ENCODE measurements at places on chromosomes 5 and 9.
A peak's percentile ranks its signal among the peaks of the same experiment; 100 is the strongest.

- no peak for DNase-seq
These were observed 96.1 kb downstream of the MRPL36 start for GRCh38 chr5:1703352-1704050.

DNA sequence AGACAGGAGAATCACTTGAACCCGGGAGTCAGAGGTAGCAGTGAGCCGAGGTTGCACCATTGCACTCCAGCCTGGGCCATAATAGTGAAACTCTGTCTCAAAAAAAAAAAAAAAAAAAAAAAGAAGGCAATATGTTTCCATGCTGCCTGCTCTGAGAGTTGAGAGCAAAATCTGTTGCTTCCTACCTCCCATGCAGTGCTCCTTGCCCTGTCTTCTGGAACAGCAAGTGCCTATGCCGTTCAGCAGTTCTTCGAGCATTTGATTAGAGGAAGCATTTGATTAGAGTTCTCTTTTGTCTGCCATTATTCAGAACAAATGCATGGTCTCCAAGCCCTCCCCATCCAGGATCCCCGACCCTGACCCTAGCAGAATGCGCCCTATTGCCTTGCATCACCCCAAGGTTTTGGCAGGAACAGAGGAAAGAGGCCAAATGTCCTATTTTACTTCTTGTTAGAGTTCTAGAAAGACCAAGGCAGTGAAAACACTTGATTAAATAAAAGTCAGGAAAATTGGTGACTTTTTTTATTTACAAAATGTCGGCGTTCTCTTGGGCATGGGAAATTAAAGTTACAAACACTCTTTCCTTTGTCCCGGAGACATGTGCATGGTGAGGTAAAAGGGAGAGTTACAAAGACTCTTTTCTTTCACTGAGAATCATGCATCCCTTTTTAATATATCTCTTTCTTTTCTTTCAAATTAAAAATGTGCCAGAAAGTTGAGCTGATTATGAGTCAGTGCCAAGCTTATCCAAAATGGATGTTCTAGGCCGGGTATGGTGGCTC, 27.8 kb upstream of the FSD1L start:
- DNase-seq = no peak

GRCh38 chr5:65951330-65951729, 25.0 kb downstream of the ERBIN start:
- no peak for DNase-seq

- no peak for DNase-seq
These were observed 43.6 kb upstream of the ZBTB43 start for GRCh38 chr9:126761274-126761673.

DNA sequence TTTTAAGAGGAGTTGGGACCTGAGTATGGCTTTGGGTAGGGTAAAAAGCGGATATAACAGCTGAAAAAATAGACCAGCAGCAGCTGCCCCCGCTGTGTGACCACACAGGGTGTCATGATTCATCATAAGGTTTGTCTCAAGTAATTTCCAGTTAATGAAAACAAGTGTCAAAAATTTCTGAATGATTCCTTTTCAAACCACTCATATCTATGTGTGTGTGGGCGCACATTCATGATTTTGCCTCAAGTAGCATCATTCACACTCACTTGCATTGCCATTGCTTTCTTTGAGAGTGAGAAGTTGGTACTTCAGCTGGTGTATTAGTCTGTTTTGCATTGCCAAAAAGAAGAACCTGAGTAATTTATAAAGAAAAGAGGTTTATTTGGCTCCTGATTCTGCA, 12.1 kb upstream of the TNFAIP8 start:
- no peak for DNase-seq

DNA sequence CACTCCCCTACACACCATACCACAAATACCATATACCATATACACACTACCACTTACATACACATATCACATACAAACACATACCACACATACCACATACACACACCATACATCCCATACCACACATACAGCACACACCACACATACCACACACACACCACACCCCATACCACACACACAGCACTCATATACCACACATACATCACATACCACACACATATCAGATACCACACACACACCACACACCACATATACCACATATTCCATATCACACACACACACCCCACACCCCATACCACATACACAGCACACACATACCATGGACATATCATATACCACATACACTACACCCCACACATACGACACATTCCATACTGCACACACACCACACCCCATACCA, 276.6 kb downstream of the GADD45G start:
- DNase-seq = no peak

- no peak for DNase-seq
These were observed 9.7 kb downstream of the SPATA9 start for GRCh38 chr5:95673081-95673480.

- no peak for DNase-seq
These were observed 43.5 kb upstream of the COL15A1 start for GRCh38 chr9:98900244-98900643.

GRCh38 chr9:114906922-114907571, 23.3 kb downstream of the TNFSF8 start:
- no peak for DNase-seq

DNA sequence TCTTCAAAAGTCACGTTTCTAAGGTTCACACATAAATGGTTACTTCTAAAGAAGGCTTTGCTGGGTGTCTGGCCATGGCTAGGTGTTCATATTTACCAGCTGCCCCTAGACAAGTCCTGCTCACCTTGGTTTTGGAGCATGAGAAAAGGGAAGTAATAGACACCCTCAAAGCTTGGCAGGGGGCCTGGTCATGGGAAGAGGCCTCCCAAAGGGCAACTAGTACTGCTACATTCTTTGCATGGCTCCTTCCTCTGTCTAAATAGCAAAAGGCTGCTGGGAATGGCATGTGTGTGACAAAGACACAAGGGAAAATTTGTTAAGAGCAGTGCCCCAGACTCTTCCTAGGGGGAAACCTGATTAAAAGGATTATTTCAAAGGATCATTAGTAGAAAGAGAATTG, 93.4 kb downstream of the NRG2 start:
- no peak for DNase-seq

GRCh38 chr5:94396687-94397086, 221.7 kb downstream of the KIAA0825 start:
- no peak for DNase-seq

GRCh38 chr5:95149387-95149786, 135.5 kb downstream of the MCTP1 start:
- no peak for DNase-seq

GRCh38 chr9:90965226-90966030, 163.8 kb downstream of the SYK start:
- DNase-seq = no peak

- DNase-seq = no peak
These were observed 41.9 kb downstream of the TMEM252 start for GRCh38 chr9:68498816-68499215.

- peak; percentile 47 for DNase-seq
These were observed 725 bp downstream of the NDUFB6 start for GRCh38 chr9:32571969-32572899.

- DNase-seq = no peak
These were observed 30.5 kb upstream of the NKD2 start for GRCh38 chr5:978054-978453.

DNA sequence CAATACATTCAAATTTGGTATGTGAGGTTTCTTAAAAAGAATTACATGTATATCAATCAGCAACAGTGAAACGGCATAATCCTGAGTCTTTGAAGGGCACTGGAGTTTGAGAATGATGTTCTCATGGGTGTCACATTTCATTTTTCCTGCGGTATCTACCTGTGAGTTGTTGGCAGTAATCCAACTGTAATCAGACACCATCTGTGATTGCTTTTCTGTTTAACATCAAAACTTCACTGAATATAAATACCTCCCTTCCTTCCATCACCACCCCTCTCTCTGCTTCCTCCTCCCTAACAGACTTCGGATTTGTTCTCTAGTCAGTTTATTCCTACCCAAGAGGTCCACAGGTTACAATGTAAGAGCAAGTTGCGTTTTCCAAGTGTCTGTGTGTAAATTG, 275.2 kb upstream of the PCSK5 start:
- no peak for DNase-seq

DNA sequence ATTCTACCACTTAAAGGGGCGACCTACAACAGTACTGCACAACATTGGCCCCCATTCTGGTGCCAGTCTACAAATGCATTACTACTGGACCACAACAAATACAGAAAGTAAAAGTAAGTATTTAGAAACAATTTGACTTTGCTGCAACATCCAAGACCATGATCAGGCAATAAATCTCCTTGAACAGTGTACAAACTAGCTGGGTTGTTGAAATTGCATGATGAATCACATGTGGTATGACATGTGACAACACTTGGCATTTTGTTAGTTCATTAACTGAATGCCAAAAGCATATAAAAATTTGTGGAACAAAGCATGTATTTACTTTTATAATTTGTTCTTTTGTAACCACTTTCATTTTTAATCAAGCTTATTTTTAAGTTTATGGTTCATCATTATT, 270.5 kb downstream of the NFIB start:
- DNase-seq = no peak

GRCh38 chr5:76333571-76333970, 69.5 kb upstream of the IQGAP2 start:
- no peak for DNase-seq

DNA sequence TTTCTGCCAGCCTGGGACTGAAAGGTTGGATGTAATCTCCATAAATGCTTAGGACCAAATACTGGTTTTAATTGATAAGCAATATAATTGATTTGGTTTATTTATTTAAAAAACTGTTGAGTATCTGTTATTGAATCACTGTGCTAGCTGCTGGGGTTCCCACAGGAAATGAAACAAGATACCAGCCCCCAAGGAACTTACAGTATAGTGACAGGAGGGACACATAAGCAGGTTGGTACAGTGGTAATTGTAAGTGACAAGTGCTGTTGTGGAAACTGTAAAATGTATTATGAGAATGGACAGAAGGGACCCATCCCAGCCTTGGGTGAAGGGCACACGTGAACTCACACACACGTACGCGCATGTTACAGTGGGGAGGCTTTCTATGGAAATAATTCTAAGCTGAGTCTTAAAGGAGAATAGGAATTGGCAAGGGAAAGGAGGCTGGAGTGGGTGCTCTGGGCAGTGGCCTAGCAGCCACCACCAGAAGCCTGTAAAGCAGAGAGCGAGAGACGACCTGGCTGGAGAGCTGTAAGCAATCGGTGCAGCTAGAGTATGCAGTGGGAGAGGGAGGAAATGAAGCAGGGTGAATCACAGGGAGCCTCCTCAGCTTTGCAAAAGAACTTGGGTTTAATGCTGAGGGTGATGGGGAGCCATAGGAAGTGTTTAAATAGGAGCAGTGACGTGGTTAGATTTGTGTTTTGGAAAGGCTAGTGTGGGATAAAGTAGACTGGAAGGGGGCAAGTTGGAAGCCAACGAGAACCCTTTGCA, 39.3 kb downstream of the GLRA1 start:
- no peak for DNase-seq

DNA sequence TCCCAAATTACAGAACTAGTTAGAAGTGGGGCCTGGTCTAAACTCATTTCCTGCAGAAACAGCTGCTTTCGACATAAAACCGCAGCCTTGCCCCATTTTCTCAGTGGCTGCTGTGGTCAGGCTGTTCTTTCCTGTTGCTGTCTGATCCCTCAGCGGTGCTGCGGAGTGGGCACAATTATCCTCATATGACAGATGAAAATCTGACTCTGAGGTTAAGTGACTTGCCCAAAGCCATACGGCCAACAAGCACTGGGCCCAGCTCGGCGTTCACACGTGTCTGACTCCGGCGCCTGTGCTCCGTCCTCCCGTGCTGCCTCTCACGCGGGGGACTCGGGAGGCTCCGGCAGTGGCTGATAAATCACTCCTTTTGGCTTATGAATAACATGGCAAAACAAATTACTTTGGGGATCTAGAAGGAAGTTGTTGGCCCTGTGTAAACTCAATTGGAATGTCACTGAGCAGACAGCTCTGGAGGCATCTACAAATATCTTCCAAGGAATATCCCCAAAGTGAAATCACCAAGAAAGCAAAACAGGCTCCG, 142.6 kb upstream of the LMX1B start:
- DNase-seq = peak; percentile 47

- no peak for DNase-seq
These were observed 2.6 kb upstream of the SVEP1 start for GRCh38 chr9:110582156-110582555.

GRCh38 chr9:27112235-27112634, 3.2 kb downstream of the TEK start:
- DNase-seq = no peak

GRCh38 chr5:10691826-10692785, 68.9 kb downstream of the DAP start:
- DNase-seq = no peak

- DNase-seq = no peak
These were observed 243.6 kb downstream of the PBX3 start for GRCh38 chr9:125990793-125991220.

- no peak for DNase-seq
These were observed 54.3 kb downstream of the SLC46A2 start for GRCh38 chr9:112836394-112836793.

DNA sequence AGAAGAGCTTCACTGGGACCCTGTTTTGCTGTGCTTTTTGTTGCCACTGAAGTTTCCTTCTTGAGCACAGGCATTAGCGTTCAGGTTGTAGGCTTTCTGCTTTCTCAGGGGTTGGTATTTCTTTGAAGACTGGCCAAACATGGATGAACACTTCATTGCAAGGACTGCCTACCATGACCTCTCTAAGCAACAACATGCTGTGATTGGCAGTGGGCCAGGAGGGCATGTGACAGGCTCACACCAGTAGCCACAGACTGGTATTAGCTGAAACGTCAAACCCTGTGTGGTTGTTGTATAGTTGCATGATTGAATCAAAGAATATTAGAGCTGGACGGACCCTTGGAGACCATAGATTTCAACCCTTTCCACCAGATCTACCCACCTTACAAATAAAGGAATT, 20.0 kb upstream of the MLANA start:
- DNase-seq = no peak

GRCh38 chr9:10228082-10228481, 384.7 kb downstream of the PTPRD start:
- no peak for DNase-seq

- DNase-seq = no peak
These were observed 100.9 kb downstream of the ARRDC3 start for GRCh38 chr5:91282210-91282609.

DNA sequence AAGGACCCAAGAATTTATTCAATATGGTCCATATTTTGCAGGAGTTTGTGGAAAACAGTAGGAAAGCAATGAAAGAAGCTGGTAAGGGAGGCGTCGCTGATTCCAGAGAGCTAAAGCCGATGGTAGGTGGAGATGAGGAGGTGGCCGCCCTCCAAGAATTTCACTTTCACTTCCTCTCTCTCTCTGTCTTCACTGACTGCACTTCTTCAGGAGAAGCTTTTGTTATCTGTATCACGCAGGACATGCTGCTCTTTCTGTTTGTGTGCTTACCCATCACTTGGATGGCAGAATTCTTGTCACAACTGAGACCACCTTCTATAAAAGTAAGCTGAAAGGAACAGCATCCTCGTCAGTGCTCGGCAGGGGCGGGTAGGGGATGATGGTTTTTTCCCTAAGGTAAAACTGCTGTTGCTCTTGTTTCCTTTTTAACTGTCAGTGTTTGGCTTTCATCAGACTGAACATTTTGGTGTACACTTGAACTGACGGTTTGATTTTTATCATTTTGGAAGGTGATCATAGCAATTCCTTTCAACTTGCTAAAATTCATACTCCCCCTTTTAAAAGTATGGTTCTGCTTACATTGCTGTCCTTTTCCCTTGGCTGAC, 62.4 kb upstream of the FSD1L start:
- no peak for DNase-seq

All from stimulated activated CD4-positive, alpha-beta T cell treated with anti-CD3 and anti-CD28 coated beads, TNF-alpha, amount 100 ng/mL, for 1 hour (primary cell).